Neural crest cell (in vitro differentiated cells): ENCODE measurements at places on chromosomes 2 and 18.

DNA sequence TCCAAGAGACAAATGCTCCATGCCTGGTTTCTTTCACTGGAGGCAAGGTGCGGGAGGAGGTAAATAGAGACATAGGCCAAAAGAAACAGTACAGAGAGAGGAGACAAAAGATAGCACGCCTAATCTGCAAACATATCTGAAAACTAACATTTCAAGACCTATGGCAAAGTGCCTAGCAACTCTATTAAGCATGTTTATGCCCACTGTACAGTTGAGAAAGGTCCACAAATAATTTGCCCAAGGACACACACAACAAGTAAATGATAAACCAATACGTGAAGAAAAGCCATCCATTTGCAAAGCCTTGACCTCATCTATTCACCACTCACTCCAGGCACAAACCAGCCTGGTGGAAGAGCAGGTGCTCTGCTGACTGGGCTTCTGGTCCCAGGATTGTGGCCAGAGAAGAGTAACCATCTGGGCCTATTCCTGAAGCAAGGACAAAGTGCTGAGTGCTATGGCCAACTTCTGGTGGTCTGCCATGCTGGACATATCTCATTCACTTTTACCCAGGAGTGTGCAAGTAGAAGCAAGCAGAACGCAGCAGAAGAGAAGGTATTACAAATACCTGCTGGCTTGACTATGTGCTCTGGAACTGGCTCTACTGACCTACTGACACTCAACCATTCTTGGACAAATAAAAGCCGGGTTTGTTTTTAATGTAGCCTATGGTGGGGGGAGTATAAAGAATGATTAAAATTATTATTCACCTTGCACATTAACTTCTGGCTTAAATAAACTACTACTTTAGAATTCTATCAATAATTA lies 25.3 kb downstream of the TMEM131 start:
- no peak for DNase-seq

DNA sequence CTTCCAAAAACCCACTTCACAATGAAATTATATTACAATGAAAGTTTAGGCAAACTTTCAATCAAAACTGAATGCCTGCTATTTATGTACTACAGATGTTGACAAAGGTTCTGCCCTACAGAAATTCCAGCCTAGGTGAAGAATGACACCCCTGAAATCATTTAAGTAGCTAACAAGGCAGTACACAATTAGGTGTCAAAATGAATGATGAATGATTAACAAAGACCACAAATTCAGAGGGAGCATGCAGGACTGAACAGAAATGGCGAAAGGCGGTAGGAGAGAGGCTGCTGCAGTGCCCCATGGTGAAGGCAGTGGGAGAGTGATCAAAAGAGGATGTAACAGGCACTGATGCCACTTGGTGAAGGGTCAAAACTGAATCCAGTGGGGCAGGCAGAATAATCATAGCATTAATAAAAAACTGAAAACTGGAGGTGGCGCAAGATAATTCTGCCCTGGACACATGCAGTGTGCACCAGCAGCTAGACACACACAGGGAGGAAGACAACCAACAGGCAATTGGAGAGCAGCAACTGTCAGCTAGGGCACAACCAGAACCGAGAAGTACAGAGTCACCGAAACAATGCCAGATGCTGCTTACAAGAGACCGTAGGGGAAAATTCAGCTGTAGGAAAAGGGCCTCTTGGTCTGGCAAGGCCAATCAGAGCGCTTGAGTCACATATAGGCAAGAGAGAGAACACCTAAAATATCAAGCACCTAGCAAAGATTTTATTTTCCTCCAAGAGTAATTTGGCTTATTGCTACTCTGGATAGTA lies 4.5 kb downstream of the TMEM131 start:
- no peak for DNase-seq

- no peak for DNase-seq
These were observed 342.7 kb upstream of the REG3G start for GRCh38 chr2:78682781-78683180.

DNA sequence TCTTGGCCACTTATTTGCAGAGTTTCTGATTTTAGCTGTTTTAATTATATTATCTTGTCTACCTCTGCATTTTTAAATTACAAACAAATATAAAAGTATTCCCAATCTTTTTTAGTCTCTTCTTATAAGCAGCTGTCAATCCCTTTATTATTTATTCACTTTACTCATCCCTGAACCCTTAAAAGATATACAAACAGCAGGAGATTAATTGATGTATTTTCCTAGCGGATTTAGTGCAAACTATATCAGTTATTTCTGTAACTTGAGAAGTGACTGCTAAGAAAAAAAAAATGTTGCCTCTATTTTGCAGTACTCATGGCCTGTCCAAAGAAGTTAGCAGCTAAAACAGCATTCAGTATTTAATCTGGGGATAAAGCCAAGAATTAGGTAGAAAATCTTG lies 42.1 kb upstream of the GCFC2 start:
- DNase-seq, result no peak

- DNase-seq, result no peak
These were observed 363.9 kb upstream of the TMEFF2 start for GRCh38 chr2:192558637-192559036.

GRCh38 chr2:74894272-74894981 lies 60.5 kb downstream of the HK2 start:
- no peak for DNase-seq

DNA sequence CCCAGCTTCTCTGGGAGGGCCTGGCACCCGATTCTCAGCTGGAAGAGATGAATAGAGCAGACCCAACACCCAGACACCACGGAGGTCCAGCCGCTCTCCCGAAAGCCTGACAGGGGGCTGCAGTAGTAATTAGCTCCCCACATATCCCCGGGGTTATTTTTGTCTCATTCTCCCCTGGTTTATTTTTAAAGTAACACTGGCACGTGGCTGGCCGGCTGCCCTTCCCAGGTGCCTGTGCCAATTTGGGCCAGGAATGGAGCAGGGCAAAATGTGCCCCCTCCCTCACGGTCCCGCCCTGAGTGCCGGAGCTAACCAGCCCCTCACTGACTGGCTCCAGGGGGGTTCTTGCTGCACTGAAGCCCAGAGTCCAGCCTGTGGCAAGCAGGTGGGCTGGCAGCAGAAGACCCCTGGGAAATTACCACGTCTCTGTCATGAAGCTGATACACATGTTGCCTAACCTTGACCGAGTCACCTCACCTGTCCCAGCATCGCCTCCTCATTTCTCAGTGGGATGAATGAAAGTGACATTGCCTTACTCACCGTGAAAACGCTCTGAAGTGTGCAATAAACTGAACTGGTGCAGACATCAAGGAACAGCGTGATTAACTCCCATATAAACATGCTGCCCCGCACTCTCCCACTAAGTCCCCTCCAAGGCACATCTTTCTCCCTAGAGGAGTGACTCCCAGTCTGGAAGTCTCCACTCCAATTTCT lies 18.4 kb downstream of the KCNK3 start:
- DNase-seq, result no peak

DNA sequence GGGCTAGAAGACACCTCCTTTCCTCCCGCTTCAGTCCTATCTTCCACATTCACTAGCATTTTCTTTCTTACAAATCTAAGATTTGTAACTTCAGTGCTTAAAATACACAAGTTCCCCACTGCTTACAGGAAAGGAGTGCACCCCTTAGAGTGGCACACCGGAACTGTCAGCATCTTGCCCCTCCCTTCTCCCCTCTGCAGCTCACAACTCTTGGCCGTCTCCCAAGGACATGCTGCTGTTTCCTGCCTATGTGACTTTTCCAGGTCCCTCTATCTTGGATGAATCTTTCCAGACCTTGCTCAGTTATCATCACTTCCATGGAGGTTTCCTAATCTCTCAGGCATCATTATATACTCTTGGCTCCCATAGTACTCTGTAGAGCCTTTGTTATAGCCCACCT lies 334.8 kb downstream of the CELF4 start:
- no peak for DNase-seq

- no peak for DNase-seq
These were observed 35.4 kb downstream of the ZNF804A start for GRCh38 chr2:184633726-184634125.

DNA sequence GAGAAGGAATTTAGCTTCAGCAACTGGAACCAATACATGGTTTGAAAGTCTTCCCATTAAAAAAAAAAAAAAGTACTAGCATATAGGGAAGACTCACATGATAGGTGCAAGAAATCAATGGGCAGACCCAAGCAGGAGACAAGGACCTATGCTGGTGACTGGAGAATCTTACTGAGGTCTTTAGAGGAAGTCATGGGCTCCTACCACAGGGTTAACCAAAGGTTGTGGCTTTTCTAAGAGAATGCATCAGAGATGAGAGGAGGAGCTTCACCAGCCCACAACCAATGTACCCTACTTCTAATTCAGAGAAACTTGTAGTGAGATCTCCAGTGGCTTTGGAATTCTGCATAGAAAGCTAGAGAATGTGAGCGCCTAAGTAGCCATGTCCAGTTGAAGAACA lies 207.4 kb downstream of the NCKAP5 start:
- no peak for DNase-seq

DNA sequence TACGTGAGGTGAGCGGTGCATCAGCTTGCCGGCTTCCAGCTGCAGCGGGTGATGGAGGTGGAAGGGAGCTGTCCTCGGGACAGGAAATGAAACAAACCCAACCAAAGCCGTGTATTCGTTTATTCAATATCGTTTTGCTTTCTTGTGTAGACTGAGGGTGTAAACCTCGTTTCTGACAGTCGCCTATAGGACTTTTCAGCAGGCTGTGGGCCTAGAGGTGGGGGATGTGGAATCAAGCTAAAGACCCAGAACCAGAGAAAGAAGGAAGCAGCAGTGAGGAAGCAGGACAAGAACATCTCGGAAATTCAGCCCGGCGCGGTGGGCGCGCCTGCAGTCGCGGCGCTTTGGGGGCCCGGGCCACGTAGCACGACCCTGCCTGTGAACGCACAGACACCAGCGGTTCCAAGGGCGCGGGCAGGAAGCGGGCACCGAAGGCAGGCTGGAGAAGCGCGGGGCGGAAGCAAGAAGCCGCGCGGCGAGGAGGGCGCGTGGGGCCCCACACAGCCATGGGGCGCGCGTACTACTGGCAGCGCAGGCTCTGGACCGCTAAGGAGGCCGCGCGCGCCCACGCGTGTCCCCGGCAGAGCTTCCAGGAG lies 755 bp upstream of the ATP9B start:
- no peak for DNase-seq

GRCh38 chr18:55753643-55754263 lies 165.8 kb upstream of the TCF4 start:
- no peak for DNase-seq

- no peak for DNase-seq
These were observed 12.9 kb downstream of the WNT10A start for GRCh38 chr2:218893349-218894150.

DNA sequence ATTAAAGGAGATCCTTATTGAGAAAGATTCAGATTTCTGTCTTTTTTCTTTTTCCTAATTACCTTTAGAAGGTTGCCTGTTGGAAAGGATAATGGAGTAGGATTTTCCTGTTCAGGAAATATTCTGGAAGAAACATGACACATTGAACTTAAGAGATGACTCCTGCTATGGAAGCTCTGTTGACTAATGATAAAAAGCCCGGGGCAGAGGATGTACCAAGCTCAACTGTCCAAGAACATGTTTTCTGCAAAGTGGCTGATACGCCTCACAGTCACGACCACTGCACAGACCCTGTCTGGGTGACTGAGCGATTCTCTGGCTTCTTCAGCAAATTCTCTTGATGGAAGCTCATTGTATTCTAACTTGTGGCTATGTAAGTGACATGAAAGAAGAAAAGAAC lies 86.2 kb upstream of the THOC1 start:
- DNase-seq, result no peak
